ENCODE measurements at places on chromosomes 5 and 9.
A peak's percentile ranks its signal among the peaks of the same experiment; 100 is the strongest.

DNA sequence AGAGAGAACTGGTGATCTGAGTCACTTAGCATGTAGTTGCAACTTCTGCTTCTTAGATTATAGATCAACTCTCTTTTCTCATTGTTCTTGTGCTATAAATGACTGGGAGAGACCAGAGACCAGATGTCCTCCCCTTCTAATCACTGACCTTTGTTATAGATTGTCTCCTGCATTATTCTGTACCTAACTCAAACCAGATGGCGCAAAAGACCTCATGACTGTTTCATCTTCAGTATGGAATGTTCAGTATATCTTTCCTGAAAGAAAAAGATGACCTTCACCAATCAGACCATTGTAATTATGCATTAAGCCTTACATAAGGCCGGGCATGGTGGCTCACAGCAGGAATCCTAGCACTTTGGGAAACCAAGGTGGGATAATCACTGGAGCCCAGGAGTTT lies 30.5 kb upstream of the ADAM19 start:
- no peak for DNase-seq

DNA sequence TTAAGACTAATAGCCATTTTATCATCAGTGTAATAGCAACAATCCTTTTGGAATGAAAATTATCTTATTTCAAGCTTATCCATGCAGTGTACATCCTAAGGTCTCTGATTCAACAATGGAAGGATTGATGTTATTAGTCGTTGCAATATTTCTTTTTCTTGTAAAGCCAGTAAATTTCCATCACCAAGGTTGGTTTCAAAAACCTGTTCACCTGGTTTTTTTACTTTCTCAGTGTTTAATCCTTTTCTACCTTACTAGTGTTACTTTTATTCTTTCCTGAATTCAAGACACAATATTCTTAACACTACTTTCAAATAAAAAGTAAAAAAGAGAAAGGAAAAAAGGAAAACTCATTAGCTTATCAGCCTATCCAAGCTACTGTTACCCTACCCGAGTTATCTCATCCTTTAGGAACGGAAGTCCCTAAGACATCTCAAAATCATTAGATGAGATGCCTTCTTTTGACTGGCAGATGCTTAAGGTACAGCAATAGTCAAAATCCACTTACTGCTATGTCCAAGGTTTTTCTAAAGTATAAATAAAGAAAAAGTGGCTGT lies 5.4 kb downstream of the ZFR start:
- DNase-seq: no peak

DNA sequence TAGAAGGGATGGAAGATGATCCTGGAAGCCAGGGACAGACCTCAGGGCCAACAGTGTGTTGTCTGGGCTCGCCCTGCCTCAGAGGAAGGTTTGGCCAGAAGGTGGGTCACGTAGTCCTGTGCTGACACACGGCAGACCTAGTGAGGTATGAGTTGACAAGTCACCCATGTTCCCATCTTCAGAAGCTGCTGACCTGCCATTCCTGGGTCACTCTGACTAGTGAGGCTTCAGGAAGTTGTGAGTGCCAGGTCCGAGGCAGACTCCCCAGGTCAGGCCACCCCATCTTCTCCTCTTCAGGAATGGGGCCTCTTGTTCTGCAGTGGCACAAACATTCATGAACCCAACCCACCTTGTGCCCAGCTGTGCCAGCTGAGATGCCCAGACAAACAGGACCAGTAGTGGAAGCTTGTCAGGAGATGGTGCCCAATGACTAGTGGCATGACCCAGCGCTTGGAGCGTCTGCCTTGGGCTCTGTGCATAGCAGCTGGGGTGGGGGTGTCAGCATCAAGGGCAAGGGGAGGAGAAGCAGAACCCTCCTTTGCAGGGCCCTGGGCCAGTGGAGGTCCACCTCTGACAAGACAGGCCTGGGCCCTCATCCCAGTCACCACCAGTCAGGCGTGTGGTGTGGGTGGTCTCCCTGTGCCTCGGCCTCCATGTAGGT lies 16.8 kb upstream of the ANGPTL2 start:
- DNase-seq: no peak

DNA sequence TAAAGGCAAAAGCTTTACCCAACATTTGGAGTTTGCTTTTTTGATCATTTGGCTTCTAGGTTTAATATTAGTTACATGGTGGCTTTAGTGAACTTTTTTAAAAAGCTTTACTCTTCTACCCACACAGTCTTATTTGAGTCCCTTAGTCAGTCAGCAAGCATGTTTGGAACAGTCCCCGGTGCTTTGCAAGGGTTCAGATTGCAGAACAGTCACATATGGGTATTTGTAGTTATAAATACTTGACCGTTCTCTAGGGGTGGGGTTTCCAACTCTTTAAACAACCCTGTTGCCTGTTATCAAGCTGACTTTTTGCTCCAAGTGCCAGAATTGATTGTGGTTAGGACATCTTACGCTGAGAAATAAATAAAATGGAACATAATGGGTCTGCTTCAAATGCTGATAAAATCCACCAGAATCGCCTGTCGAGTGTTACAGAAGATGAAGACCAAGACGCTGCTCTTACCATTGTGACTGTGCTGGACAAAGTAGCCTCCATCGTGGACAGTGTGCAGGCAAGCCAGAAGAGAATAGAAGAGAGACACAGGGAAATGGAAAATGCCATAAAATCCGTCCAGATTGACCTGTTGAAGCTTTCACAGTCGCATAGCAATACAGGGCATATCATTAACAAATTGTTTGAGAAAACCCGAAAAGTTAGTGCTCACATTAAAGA lies at the start of gene CAVIN4:
CAVIN4 (plus strand) TSS at position 304 of the 673 bp plus-strand sequence; CDS start at position 369, 65 bp downstream.
- DNase-seq: no peak

DNA sequence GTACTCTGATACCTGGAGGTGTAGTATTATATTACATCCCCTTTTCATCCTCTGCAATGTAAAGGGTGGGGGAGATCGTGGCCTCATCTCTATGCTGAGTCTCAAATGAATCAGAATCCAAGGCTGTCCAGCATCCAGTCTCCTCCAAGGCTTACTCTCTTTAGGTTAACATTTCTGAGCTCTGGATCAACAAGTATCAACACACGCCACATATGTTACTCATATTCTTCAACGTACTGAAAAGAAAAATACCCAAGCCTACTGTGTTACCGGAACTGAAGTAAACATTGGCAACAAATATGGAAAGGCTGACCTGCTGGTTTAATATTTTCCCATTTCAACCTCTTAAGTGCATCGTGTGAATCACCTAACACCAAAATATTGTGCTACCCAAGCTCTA lies 241.8 kb downstream of the GAS1 start:
- no peak for DNase-seq

- no peak for DNase-seq
These were observed 2.3 kb upstream of the HK3 start for GRCh38 chr5:176901260-176902101.

GRCh38 chr9:73121375-73121935 lies 30.2 kb upstream of the ANXA1 start:
- no peak for DNase-seq

DNA sequence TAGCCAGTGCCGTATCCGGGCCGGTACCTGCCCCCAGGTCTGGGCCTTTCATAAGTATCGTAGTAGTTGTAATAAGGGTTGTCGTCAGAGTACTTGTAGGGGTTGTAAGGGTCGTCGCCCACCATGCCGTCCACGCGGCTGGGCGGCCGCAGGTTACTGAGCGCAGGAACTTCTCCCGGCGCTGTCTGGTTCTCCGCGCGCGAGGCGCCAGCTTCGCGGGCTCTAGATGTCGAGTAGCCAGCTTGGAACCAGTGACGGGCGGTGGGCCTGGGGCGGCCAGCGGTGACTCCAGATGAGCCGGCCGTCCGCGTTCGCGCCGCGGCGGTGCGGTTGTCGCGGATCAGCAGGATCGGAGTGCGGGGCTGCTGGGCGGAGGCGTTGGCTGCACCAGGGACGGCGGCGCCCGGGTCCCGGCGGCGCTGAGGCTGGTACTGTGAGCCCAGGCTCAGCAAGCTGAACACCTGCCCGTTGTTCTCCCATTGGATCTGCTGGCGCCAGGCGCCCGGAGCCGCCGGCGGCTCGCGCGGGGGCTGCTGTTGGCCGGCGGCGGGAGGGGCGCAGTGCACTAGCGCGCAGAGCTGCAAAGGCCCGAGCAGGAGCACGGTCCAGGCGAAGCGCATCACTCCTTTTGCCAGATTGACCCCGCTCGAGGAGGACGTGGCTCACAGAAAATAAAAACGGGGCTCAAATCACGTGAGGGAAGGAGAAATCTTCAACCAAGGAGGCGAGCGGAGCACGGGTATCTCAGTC lies 518 bp downstream of the LOX start:
- peak; percentile 39 for DNase-seq

GRCh38 chr9:114482593-114482992 lies 22.7 kb downstream of the WHRN start:
- DNase-seq: no peak

- DNase-seq: no peak
These were observed at the start of gene GZMA for GRCh38 chr5:55102348-55102747. TSS of gene GZMA (plus strand) at chr5:55102646. CDS start at chr5:55102683, 37 bp downstream.

- no peak for DNase-seq
These were observed 168.1 kb downstream of the ATPSCKMT start for GRCh38 chr5:10081584-10081983.

GRCh38 chr9:99079542-99079941 lies 25.4 kb upstream of the TGFBR1 start:
- DNase-seq: no peak

DNA sequence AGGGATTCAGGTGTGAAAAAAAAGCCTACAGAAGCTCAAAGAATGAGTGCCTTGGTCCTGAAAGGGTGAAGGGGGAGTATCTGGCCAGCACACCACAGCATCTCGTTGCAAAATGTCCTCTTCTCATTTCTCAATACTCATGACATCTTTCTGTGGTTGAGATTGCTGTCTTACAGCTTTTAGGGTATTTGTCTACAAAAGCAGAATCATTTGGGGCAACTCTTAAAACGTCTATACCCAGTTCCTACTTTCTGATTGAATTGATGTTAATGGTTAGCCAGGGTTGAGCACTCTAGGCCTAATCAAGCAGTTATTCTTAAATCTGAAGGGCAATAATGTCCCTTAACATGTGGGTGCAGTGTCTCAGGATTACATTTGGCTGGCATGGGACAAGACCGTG lies 21.2 kb upstream of the PCSK5 start:
- no peak for DNase-seq
